Stimulated activated CD8-positive, alpha-beta memory T cell treated with anti-CD3 and anti-CD28 coated beads, Interleukin-2, amount 100 ng/mL, for 1 hour (primary cell): ENCODE measurements at places on chromosomes 1 and 21.
A peak's percentile ranks its signal among the peaks of the same experiment; 100 is the strongest.

- DNase-seq: no peak
Measured at GRCh38 chr1:40360631-40361030, 12.9 kb upstream of the SMAP2 start.

DNA sequence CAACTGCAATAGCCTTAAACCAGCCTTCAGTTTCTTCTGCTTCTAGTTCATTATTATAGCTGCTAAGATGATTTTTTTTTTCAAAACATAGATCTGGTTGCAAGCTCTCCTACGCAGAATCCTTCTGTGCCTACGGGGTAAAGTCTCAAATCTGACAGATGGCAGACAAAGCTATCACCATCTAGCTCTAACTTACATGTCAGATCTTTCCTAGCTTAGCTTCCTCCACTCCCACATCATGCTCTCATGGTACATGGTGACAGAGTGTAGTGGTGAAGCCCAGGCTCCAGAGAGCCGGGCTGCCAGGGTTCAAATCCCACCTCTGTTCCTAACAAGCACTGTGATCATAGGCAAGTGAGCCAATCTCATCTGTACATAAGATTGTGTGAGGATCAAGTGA lies 24.2 kb upstream of the GUCA2B start:
- DNase-seq: no peak

DNA sequence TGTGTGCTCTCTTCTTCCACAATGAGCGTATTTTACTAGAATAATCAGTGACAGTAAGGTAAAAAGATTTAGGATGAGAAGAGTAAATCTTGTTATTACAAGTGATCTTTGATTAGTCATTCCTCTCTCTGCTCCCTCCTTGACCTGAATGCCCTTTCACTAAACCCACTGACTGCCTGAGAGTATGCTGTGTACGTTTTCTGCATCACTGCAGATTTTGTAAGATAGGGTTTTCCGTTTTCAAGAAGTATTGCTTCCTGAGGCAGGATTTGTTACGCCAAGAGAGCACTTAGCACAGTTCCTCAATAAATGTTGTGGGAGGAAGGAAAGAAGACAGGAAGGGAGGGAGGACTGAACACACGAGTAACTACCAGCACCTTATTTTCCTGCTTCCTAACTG lies 7.7 kb upstream of the LAMB3 start:
- no peak for DNase-seq

DNA sequence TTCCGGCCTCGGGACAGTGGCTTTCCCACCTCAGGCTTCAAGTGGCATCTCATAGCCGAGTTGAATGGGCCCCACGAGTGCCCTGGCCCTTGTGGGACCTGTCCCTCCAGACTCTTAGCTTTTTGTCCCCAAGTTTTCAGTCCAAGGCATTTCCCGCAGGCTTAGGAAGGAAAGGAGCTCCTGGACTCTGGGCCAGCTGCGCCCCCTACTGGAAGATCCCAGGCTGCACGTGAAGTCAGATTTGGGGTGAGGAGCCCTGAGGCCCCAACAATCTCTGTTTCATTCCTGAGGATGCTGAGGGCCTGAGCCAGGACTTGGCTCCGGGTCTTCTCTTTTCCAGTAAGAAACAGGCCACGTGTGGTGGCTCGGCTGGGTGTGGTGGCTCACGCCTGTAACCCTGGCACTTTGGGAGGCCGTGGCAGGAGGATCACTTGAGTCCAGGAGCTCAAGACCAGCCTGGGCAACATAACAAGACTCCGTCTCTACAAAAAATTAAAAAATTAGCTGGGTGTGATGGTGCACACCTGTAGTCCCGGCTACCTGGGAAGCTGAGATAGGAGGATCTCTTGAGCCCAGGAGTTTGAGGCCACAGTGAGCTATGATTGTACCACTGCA lies 67.4 kb downstream of the ARHGEF10L start:
- peak; percentile 4 for DNase-seq

- no peak for DNase-seq
Measured at GRCh38 chr1:14750490-14750889, 152.0 kb downstream of the KAZN start.

- DNase-seq: no peak
Measured at GRCh38 chr1:85465099-85465785, at the start of gene DDAH1. DDAH1 (minus strand) TSS chr1:85465159; CDS start chr1:85465045, 114 bp downstream.

GRCh38 chr21:46416551-46416950 lies 42.1 kb upstream of the DIP2A start:
- no peak for DNase-seq

DNA sequence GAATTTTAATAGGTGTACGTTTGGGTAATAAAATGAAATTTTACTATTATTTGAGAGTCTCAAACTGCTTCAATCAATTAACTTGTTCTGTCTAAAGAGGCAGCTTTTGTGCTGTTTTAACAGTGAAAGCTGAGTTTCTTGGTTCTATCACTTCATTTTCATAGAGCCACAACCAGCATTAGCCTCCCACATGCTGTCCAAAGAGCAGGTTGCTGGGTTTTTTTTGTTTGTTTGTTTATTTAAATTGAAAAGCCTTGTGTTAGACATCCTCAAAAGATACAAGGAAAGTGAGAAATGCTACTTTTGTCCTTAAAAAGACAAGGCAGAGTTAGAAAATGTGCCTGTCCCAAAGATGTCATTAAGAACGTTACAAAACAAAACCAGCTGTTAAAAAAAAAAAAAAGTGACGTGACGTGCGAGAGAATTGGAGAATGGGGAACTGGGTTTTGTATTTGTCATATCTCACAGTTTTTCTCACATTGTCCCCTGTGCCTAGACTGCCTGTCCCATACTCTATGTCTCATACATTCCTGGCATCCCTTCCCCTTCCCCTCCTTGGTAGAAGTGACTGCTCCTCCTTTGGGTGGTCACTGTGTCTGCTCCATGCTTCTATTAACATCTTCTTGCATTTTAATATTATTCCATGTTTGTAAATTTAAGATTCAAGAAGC lies 63.1 kb upstream of the CD34 start:
- DNase-seq: no peak

GRCh38 chr1:174982971-174983689 lies 16.6 kb upstream of the CACYBP start:
- DNase-seq: no peak

DNA sequence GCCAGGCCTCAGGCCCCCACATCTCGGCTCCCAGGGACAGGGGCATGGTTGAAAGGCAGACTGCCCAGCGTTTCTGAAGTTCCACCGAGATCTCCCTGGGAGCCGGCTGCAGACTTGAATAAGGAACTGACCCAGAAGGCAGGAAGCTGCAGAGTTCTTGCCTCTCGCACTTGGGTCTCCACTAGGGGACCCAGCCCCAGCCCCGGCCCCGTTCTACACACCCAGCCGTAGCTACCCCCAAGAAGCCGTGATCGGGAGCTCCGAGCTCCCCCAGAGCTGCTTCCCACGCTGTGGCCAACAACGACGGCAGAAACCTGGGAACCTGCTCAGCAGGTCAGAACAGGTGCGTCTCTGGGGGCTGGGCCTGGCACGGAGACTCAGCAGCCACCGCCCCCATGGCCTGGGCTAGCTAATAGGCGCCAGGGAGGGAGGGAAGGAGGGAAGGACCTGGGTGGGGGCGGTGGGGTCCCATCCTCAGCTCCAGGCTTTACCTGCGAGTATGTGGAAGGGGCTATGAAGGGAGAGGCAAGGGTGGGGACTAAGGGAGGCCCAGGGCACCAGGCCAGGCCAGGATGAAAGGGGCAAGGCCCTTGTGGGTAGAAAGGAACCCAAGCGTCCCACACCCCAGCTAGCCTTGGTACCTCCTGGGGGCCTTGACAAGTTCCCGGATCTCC lies at the start of gene NECTIN4:
TSS of gene NECTIN4 (minus strand) at position 308 of the 674 bp plus-strand sequence. CDS start at position 46, 262 bp downstream.
- no peak for DNase-seq

GRCh38 chr21:27691006-27691405 lies 724.1 kb upstream of the ADAMTS5 start:
- DNase-seq: no peak

GRCh38 chr21:33975548-33976081 lies 60.0 kb upstream of the ATP5PO start:
- peak; percentile 39 for DNase-seq

DNA sequence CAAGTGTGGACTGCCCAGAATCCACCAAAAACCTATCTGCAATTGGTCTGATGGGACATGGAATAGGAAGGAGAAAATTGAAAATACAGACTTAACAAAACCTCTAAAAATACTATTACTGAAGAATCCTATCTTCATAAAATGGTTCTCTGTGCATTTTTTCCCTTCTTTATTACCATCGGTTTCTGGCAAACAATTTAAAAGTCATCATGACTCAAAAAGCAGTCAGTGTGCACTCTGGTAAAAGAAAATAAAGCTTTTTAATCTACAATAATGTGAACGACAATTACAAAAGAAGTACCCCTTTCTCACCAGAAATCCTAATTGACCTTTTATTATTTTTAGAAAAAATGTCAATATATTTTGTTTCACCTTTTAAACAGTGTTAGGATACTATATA lies 186.3 kb downstream of the TPR start:
- no peak for DNase-seq

GRCh38 chr1:51314974-51315373 lies 15.4 kb downstream of the TTC39A start:
- no peak for DNase-seq

DNA sequence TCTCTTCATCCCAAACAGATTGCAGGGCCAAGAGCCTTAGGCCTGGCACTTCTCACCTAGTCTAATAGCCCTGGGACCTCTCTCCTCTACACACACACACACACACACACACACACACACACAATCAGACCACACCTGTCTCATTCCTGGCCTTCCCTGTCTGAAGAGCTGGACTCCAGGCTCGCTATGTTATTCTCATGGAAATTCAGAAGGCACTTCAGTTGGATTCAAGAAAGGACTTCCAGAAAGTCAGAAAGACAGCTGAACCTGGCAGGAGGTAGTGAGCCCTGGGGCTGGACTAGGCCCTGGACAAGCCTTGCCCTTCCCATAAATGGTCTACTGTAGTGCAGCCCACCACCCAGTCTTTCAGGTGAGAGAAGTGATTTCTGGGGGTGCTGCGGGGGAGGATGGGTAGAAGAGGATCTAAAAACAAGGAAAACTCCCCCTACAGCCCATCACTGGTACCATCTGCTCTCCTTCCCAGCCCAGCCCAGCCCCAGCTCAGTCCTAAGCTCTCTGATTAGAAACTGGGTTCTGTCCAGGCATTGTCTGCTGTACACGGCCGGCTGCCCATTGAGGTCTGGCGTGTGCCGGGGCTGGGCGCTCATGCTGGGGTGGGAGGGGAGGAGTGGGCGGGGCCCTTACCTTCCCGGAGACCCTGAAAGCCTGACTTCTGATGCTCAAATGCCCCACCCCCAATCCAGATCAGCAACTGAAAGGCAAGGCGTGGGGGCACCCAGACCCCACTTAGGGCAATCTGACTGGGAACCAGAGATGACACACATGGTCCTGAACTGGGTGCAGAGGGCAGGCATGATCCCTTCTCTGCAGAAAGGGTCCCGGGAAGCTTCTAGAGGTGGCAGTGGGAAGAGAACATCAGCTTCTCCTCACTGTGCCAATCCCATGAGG lies 2.5 kb downstream of the KIF21B start:
- no peak for DNase-seq

- DNase-seq: no peak
Measured at GRCh38 chr1:70195342-70195741, 10.0 kb downstream of the LRRC40 start.
